Fibroblast of the aortic adventitia (primary cell): ENCODE measurements at places on chromosomes 1 and 21.

- DNase-seq = no peak
Observed at GRCh38 chr1:41515131-41515678, 30.7 kb upstream of the EDN2 start.

GRCh38 chr1:21672478-21673276 lies 3.5 kb upstream of the RAP1GAP start:
- no peak for DNase-seq

GRCh38 chr1:192277635-192278034 lies 39.2 kb upstream of the RGS21 start:
- no peak for DNase-seq

DNA sequence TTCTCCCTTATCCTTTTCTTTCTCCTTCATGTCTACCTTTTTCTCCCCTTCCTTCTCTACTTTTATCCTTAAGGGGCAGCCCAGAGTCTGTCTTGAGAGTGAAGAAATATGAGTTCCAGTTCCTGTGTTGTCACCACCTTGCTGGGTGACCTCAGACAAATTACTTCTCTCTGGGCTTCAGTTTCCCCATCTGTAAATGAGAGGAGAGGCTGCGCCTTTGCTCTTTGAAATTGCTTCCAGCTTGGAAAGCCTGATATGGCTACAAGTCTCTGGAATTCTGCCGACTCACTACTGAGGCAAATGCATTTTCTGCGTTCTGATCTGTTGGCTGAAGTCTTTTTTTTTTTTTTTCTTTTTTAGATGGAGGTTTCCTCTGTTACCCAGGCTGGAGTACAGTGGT lies 119.2 kb downstream of the SYF2 start:
- DNase-seq = peak; percentile 21

GRCh38 chr21:43866260-43866629 lies 1.2 kb downstream of the AGPAT3 start:
- peak; percentile 65 for DNase-seq

DNA sequence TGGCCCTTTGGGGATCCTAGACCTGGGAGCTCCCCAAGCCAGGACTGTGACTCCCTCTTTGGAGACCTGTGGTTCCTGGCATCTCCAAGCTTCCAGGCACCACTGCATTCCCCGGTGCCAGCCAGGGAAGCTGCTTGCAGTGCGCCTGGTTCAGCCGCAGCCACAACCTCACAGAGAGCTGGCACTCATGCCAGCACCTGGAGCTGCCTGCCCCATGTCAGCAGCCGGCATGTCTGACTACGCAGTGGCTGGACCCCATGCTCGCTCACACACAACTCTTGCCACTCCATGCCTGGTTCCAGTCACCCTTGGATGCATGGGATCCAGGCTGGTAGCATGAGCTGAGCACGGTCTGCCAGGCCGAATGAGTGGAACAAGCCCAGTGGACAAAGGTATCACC lies 426.6 kb downstream of the LRRIQ3 start:
- DNase-seq = no peak

- DNase-seq = no peak
Observed at GRCh38 chr1:41875487-41875886, 43.2 kb downstream of the HIVEP3 start.

DNA sequence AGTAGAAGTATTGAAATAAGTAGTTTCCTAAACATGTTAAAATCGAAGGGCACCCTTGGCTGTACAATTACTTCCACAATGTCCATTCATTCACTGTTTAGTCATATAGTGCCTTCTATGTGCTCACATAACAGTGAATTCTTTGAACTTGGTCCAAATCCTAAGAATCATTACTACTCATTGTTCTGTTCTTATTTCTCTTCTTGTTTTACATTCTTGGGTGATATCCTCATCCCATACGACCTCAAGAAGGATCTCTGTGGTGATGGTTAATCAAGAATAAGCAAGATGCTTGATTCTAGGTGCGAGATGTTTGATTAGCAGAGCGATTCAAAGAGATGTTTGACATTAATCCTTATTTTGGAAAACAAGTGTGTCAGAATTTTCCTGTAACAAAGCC lies 667.4 kb upstream of the ZP4 start:
- DNase-seq = peak; percentile 79

GRCh38 chr1:9443913-9444445 lies 95.3 kb upstream of the SLC25A33 start:
- no peak for DNase-seq

GRCh38 chr1:203308923-203309331 lies 3.6 kb downstream of the BTG2 start:
- no peak for DNase-seq

DNA sequence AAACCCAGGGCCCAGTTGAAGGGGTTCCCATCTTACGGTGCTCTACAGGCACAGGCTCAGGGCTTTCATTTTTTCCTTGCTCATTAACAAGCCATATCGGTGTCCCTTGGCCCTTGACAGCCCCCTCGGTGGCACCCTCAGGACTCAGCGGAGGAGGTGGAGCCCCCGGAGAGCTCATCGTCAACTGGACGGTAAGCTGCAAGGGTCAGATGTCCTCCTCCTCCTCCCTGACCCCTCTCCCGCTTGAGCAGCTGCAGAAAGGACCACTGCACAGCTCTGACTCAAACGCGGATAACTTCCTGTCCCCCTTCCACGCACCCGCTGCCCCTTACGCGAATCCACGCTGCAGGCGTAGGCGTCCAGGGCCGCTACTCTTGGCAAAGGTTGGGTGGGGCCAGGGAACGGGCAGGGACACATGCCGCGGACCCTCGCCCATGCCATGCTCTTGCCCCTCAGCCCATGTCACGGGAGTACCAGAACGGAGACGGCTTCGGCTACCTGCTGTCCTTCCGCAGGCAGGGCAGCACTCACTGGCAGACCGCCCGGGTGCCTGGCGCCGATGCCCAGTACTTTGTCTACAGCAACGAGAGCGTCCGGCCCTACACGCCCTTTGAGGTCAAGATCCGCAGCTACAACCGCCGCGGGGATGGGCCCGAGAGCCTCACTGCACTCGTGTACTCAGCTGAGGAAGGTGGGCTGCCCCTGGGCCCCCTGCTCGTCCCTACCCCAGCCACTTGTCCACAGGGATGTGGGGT lies 14.7 kb downstream of the TMEM81 start:
- no peak for DNase-seq

GRCh38 chr1:96016219-96016618 lies 705.4 kb upstream of the PTBP2 start:
- DNase-seq = no peak

DNA sequence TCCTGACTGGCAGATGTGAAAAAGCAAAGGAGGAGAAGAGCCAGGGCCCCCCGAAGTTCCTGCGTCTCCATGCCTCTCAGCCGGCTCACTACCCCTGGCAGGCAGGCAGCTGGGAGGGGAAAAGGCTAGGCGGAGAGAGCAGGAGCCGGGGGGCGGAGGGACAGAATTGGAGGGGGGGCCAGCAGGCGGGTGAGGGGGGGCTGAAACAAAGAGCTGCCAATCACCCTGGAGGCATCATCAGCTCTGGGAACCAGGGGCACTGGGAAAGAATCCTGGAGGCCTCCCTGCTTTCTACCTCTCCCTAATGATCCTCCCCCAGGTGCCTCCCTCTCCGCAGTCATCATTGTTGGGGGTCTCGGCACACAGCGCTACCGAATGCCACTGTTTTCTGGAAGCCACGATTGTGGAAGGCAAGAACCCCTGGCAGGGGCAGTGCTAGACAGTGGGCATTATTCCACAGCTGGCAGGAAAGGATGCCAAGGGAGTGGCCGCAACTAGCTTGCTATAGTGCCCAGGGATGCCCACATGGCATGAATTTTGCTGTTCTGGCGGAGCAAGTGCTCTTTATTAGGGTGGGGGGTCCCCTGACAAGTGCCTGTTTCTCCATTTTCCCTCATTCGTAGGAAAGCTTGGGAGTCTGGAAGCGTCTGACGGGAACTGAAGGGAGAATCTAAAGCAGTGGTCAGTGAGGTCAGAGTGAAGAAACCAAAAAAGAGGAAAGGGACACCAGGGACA lies at the start of gene THBS3:
THBS3 (minus strand) TSS at position 92 of the 735 bp plus-strand sequence; CDS start at position 71, 21 bp downstream.
- DNase-seq = peak; percentile 48

- peak; percentile 2 for DNase-seq
Observed at GRCh38 chr1:217393896-217394295, 237.0 kb downstream of the GPATCH2 start.
